ENCODE measurements at places on chromosomes 3 and 15.

DNA sequence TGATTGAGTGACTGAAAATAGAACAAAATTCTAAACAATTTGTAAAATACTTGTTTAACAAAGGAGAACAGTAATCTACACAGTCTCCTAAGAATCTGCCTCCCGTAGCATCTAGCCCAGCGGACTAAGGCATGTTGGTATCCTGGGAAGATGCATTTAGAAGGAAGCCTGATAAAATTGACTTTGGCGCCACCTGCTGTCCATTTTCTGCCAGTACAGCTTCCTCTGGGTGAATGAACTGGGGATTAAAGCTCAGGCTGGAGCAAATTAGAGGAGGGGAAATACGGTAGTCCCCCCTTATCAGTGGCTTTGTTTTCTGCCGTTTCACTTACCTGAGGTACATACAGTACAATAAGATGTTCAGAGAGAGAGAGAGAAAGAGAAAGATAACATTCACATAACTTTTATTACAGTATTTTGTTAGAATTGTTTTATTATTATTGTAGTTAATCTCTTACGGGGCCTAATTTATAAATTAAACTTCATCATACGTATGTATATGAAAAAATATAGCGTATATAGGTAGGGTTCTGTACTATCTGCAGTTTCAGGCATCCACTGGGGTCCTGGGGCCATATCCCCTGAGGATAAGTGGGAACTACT is 191.6 kb downstream of the GAP43 start:
- no peak for DNase-seq

DNA sequence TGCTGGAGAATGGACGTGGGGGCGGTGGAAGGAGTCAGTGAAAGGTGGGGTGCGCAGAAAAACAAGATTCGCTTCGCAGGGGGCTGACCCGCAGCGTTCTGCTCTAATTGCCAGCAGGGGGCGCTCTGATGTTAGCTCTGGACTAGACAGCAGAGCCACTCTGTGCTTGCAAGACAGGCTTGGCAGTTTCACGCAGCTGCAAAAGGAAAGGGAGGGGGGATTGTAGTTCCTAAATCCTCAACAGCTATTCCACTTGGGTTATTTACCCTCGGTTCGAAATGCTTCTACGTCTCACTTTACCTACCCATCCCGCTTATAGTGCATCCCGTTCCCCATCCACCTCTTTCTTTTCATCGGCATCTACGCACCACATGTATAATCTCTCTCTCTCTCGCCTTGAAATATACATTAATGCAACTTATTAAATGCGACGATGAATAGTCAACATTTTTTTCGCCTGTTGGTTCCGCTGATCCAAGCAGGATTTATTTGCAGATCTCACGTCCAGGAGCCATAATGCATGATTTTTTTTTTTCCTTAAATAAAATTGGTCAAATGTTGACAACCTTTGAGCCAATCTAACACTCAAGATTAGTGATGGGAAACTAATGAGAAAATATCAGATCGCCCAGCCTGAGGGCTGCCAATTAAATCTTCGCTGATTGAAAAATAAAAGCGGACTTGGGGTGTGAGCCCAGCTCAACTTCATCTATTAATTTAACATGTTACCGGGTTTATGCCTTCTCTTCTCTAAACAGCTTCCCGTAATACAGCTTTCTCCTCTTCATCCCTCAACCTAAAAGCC is 216.4 kb downstream of the MEIS2 start:
- DNase-seq: no peak

- DNase-seq: no peak
Measured at GRCh38 chr3:186506857-186507256, 37.3 kb downstream of the CRYGS start.

DNA sequence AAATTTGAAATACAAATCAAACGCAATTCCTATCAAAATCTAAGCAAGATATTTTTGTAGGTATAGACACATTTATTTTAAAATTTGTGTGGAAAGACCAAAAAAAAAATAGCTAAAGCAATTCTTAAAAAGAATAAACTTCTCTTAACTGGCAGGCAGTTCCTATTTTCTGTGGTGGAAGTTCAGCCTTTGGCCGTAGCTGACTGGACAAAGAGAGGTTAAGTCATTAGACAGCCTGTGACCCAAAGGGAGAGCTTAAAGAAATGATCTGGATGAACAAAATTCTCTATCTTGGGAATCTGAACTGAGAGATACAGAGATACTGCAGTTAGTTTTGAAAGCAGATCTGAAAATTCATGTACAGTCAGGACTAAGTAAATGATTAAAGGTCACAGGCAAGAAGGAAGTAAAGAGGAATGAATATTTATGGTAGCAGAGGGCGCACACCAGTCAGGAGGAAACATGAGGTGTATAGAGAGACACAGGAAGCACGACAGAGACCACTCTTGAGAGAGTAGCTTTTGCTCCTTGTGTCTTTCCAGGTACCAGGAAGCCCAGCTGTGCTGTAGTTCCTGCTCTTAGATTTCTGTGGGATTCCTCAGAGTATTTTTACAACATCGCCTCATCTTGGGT is 57.5 kb downstream of the TPRG1 start:
- DNase-seq: no peak

DNA sequence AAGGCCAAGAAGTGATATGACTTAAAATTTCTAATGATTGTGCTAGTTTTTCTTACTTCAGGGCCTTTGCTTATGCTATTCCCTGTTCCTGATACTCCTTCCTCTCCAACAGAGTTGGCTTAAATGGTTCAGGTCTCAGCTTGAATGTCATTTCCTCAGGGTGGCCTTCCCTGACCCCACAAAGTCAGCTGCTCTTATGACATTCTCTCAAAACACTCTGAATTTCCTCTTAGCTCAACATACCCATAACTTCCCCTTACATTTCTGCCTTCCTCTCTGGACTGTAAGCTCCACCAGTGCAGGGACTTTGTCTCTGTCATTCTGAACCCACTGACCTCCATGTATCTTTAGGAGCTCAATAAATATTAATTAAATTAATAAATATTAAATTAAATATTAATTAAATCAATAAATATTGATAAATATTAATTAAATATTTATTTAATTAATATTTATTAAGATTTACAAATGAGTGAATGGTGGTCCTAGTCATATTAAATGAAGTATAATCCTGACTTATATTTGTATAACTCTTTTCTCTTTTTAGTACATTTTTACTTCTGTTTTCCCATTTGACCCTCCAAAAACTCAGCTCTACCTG is 17.9 kb upstream of the TMCC1 start:
- no peak for DNase-seq

GRCh38 chr3:66525771-66526170 is 24.9 kb upstream of the LRIG1 start:
- no peak for DNase-seq

- DNase-seq: no peak
Measured at GRCh38 chr15:56254265-56254664, 10.6 kb upstream of the RFX7 start.

DNA sequence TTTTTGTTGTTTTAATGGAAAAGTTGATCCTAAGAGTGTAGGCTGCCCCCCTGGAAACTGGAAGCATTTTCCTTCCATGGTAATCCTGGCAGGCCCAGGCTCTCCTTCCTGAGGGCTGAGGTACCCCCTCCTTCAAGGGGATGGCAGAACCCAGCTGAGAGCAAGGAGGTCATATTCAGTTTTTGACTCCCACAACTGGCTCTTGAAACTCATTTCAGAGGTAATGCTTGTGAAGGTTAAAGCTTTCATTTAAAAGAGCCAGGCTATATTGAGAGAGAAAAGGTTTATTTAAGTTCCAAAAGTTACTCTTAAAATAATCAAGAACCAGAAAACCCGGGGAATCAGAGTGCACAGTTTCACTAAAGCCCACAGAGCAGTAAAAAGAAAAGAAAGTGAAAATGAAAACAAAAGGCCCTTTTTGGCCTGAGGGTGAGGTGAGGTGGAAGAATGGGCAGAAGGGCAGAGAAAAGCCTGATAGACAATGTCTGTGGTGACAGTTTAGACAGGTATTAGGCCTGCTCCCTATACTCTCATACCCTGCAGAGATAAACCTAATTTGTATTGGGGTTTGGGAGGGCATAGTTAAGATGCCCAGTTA is 47.0 kb upstream of the RBP1 start:
- no peak for DNase-seq

DNA sequence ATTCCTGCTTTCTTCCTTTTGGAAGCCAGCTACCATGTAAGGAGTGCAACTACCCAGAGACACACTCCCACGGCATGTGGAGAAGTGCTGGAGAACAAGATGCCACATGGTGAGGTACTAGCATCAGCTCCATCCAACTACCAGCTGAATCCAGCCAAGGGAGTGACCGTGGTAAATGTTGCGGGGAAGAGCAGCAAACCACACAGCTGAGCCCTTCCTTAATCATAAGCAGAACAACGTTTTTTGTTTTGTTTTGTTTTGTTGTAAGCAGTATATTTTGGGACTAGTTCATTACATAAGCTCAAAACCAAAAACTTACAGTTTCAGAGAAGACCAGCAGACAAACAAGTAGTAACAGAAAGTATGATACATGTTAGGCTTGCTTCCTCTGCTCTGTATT is 212.6 kb upstream of the ATP10A start:
- no peak for DNase-seq

DNA sequence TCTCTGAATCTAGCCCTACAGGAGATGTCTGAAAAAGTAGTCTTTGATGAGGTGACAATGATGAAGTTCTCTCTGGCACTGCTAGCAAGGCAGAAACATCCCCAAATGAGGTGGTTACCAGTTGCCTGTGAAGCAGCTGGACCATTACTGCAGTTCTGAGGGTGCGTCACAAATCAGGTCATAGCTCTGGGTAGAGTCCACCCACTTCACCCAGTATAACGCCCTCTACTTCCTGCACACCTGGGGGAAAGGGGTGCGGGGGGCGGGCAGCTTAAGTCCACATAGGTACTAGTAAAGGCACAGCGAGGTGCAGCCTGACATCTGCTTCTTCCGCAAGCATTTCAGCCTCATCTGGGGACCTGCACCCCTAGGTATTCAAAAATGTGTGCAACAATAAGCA is 13.4 kb upstream of the SATB1 start:
- no peak for DNase-seq

- DNase-seq: no peak
Measured at GRCh38 chr15:31396881-31397560, 70.4 kb downstream of the KLF13 start.

Data from epithelial cell of proximal tubule (primary cell).